ENCODE measurements at places on chromosomes 1 and 21.

DNA sequence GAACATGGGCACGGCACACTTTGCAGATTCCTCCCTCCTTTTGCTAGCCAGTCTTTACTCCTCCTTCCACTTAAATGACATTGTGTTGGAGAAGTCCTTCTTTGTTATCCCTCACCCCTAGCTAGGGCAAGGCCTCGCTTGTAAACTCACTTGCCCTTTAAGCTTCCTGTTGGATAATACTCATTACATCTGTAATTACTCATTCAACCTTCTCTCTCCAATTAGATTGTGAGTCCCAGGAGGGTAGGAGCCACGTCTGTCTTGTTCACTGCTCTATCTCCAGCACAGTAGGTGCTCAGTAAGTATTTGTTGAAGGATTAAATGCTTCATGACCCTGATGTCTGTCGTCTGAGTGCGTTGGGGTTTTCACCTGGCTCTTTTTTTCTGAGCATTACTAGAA lies 98.7 kb upstream of the USP24 start:
- DNase-seq, result no peak

DNA sequence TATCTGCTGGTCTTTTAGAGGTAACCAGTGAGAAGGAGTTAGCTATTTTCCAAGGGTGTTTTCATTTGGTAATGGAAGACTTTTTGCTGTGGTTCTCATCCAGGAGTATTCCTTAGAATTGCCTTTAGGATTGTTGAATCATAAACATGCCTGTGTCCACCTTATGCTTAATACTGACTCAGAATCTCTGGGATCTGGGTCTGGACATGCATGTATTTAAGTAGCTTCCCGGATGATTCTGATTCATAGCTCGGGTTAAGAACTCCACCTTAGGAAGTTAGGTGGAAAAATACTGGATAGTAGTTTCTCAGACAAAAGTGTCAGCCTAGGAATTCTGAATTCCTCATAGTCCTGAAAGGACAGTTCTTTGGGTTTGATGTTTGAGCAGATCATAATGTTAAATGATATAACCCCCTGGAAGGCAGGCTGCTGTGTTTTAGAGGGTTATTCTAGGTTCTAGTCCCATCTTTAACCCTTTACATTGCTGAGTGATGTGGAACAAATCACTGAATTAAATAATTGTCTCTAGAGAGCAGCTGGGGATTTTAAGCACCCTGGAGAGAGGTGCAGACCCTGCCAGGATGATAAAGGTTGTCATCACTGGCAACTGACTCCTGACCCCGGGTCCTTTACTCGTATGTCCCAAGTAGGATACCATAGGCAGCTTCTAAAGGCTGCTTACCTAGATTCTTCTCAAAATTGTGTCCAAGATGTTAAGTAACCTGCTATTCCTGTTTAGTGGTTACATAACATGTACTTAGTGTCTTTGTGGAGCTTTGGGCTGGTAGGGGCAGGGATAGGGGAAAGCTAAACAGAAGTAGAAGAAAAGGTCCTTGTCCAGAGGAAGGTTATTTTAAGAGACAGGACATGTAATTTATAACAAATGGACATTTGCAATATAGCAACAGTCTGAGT lies 14.5 kb upstream of the C4BPB start:
- no peak for DNase-seq

GRCh38 chr1:88462488-88463261 lies 221.4 kb upstream of the PKN2 start:
- DNase-seq, result no peak

- no peak for DNase-seq
These were observed 56.2 kb upstream of the NUF2 start for GRCh38 chr1:163265547-163265946.

- DNase-seq, result no peak
These were observed 180.8 kb downstream of the BRINP2 start for GRCh38 chr1:177351361-177352108.

GRCh38 chr1:171984262-171984661 lies 143.0 kb downstream of the DNM3 start:
- DNase-seq, result no peak

GRCh38 chr1:168187177-168187576 lies 8.4 kb downstream of the TIPRL start:
- DNase-seq, result no peak

- no peak for DNase-seq
These were observed 23.4 kb downstream of the SESN2 start for GRCh38 chr1:28282426-28283407.

GRCh38 chr1:182376936-182377574 lies 14.5 kb downstream of the GLUL start:
- no peak for DNase-seq

Measured in activated naive CD4-positive, alpha-beta T cell (primary cell).